Esophagus muscularis mucosa (tissue), 4 donors: ENCODE measurements at places on chromosomes 1 and 21. TPM values are rescaled to one million over a fixed set of nuclear protein-coding genes. Genes with fewer than 3 reads are reported as not detected.
A peak's percentile ranks its signal among the peaks of the same experiment; 100 is the strongest.

The S100A3 gene
- 4.2 TPM for total RNA-seq

The KLF17 gene
- total RNA-seq = 0.42 TPM

- DNase-seq = no peak
Observed at GRCh38 chr21:31938330-31939301, 65.8 kb downstream of the HUNK start.

DNA sequence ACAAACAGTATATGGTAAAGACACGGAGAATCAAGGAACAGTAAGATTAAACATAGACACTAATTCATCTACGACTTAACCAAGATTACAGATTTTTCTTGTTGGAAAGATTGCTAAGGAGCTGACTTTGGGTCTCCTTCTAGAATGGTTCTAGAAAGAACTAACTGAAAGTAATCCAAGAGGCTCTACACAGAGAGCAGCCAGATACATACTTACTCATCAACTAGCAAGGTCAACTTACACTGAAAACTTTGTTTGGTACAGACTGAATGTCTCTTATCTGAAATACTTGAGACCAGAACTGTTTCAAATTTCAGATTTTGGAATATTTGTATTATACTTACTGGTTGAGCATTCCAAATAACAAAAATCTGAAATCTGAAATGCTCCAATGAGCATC lies 5.8 kb downstream of the C21orf91 start:
- DNase-seq = no peak

GRCh38 chr1:64084451-64084850 lies 119.0 kb upstream of the UBE2U start:
- no peak for DNase-seq

DNA sequence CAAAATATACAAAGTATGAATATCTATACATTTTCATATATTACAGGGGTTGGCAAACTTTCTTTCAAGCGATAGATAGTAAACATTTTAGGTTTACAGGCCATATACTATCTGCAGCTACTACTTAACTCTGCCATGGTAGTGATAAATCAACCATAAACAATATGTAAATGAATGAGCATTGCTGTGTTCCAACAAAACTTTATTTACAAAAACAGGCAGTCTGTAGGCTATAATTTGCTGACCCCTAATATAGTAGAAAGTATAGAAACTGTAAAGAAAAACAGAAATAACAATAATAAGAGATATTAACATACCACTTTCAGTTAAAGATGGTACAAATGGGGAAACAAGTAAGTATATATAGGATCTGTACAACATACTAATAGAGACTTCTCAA lies 58.1 kb downstream of the COLGALT2 start:
- no peak for DNase-seq

GRCh38 chr21:38954588-38955004 lies 148.9 kb downstream of the ETS2 start:
- no peak for DNase-seq

- peak; percentile 57 for DNase-seq
Observed at GRCh38 chr1:177278626-177279390, 108.0 kb downstream of the BRINP2 start.

The OR2T34 gene
- total RNA-seq = not detected

The AADACL3 gene
- total RNA-seq = not detected

GRCh38 chr1:59751801-59752200 lies 62.9 kb upstream of the HOOK1 start:
- DNase-seq = peak; percentile 21

The RGSL1 gene
- not detected for total RNA-seq

GRCh38 chr1:118404024-118404423 lies 219.0 kb upstream of the SPAG17 start:
- DNase-seq = no peak

The TMEM52 gene
- not detected for total RNA-seq

The TPRG1L gene
- 55.3 TPM for total RNA-seq

The MTARC1 gene
- 5.6 TPM for total RNA-seq

GRCh38 chr1:1232208-1232795 lies at the start of gene B3GALT6:
Gene B3GALT6 (plus strand): TSS chr1:1232237. CDS start chr1:1232279, 42 bp downstream.
- DNase-seq = no peak

DNA sequence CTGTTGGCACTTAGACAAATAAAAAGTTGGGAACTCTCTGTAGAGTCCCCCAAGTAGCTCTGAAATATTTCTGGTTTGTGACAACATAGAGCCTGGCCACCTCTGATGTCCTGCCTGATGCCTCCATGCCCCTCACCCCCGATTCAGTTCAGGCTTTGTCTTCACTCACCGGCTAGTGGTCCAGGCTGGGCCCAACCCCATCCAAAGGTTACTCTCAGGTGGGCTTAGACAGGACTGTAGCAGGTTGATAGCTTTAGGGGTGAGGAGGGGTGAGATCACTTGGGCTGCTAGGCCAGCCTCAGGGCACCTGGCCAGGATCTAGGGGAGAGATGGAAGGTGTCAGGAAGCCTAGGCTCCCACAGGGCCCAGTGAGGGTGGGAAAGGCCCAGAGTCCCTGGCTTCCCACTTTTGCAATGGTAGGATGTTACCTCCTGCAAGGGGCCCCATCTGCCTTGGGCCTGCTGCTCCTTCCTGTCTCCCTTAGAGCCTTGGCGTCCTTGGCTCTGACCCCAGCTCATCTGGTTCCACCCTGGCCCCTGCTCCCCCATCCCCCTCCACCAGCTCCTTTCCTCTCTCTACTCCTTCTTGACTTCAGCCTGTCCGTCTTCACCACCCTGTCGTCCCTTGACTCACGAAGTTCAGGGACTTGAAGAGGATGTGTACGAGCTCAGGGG lies 6.7 kb downstream of the EPS8L3 start:
- no peak for DNase-seq

GRCh38 chr21:41451753-41452676 lies 26.0 kb downstream of the MX1 start:
- DNase-seq = no peak

The S100A6 gene
- total RNA-seq = 754 TPM

DNA sequence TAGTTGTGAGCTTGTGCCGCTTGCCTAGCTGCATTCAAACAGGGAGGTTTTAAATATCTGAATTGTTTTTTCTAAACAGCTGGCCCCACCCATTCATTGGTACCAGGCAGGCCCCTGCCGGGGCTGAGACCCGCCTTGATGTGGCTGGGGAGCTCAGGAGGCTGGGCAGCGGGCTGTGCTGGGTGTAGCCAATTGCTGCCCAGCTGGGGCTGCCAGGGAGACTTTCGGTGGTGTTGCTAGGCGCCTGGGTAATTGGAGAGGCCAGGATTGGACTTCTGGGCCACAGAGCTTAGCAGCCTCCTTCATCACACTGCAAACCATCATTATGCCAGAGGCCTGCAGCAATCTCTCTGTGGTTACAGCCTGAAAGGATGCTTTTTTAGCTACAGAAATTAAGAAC lies 12.2 kb downstream of the RHBDL2 start:
- no peak for DNase-seq

The RPTN gene
- total RNA-seq = not detected

DNA sequence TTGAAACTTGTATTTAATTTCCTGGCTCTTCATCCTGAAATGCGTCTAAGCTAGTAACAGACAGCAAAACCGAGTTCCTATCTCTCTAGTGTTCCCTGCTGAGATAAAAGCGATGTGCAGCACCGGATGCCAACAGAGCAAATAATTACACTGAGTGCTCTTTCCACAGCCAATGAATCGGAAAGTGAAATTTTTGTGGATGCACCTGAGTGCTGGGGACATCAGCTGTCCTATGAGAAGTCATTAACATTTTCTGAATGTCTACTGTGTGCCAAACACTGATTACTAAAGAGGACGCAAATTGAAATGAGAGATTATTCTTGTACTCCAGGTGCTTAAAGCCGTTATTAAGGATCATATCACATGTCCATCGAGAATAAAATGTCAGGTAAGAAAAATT lies 278.0 kb downstream of the RGS7 start:
- no peak for DNase-seq

The NOC2L gene
- total RNA-seq = 45.7 TPM

The OR6N1 gene
- total RNA-seq = not detected

DNA sequence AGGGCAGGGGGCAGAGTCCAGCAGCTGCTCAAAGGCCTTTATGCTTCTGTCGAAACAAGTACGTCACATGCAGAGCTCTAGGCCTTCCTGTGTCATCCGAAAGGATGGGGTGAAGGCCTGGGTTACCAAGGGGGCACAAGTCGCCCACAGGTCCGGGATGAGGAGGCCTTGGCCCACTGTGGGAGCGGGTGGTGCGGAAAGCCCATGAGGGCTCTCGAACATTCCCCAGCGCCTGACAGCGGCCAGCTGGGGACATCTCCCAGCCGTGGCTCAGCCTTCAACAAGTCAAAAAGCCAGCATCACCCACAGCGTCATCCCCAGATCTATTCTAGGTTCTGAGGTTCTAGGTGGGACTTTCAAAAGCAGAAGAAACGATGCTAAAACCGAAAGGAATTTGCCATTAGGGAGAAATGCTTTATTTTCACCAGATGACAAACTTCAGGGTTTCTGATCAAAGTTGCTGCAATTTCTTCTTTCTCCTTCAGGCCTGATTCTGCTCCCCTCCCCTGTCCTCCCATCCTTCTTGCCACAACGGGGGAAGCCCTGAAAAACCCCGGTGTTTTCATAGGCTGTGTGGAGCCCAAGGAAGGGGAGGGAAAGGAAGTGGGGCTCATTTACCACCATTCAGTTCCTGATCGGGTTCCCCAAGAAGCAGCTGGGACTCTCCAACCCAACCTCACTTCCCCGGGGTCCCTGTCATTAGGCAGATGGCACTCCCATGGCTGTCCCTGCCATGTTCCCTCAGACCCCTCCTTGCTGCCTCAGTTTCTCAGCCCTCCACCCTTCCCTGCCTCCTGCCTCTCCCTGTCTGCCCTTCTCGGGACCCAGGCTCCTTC lies 17.6 kb downstream of the GPR137B start:
- no peak for DNase-seq

GRCh38 chr1:32073299-32074229 lies 825 bp downstream of the TMEM39B start:
- no peak for DNase-seq

The GJC2 gene
- total RNA-seq = 6.0 TPM

The LRRC71 gene
- not detected for total RNA-seq

DNA sequence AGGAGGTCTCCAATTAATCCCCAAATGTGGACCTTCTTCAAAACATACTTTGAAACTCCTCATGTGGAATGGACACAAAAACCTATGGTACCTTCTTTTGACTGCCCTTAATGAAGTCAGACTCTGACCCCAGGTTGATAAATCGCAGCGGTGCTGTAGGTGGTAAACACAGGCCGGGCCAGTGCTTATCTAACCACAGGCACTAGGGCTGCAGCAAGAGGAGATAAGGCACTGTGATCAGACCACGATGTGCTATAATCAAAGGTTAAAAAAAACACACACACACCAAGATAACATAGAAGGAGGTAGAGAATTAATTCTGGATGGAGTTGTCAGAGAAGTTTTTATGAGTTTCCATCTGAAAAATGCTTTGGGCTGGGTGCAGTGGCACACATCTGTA lies 52.3 kb upstream of the SIPA1L2 start:
- no peak for DNase-seq

GRCh38 chr1:191125950-191126349 lies 648.3 kb upstream of the BRINP3 start:
- no peak for DNase-seq

DNA sequence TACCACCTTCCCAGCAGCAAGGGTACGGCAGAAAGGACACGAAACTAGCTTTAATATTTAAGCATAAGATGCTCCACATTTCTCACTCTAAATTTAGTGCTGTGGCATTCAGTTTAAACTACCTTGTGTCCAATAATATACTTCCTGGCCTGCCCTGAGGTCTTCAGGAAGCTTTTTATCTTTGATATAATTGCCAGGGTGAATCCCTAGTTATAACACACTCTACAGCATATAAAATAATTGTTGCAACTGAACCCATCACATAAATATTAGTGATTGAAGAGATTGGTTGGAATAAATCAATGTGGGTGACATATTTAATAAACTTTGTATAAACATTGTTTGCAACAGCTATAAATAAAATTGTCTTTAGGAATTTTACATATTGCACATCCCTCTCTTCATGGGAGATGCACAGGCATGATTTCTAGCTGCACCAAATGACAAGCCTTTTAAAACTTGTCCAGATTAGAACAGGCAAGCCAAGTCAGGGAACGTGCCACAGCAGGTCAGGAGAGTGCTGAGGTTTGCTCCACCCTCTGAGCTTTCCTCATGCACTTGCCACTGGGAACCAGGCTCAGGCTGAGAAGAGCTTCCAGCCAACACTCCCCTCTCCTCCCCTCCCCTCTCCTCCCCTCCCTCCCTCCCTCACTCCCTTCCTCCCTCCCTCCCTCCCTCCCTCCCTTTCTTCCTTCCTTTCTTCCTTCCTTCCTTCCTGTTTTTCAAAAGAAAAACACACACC lies 623.2 kb upstream of the PKN2 start:
- DNase-seq = no peak

GRCh38 chr1:117644696-117645311 lies 39.0 kb downstream of the TENT5C start:
- no peak for DNase-seq

DNA sequence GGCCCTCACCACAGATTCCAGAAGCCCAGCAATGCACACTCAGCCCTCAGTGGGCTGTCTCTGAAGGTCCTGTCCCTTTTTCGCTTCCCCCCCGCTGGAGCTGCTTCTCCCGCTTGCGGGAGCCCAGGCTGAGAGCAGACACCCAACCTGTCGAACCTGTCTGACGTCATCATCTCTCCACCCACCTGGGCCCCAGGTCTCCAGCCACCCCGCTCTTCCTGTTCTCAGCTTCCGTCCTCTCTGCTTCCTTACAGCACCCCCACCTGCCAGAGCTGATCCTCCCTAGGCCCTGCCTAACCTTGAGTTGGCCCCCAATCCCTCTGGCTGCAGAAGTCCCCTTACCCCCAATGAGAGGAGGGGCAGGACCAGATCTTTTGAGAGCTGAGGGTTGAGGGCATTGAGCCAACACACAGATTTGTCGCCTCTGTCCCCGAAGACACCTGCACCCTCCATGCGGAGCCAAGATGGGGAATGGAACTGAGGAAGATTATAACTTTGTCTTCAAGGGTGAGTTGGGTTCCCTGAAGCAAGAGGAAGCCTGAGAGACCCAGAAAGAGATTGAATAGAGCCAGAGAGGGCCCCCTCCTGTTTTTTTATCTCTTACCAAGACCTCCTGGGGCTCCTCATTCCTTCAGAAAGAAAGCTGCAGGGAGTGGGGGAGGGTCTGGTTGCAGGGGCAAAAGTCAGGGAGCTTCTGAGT lies at the start of gene RAB25:
Gene RAB25, plus strand, starts transcription at position 224 of the 700 bp plus-strand sequence. Its CDS starts 241 bp downstream, at position 465.
- no peak for DNase-seq

- no peak for DNase-seq
Observed at GRCh38 chr21:25556091-25556490, 51.2 kb downstream of the MRPL39 start.

The UAP1 gene
- total RNA-seq = 51.5 TPM

The LCE1E gene
- not detected for total RNA-seq

The LCE6A gene
- total RNA-seq = not detected

The FCRL5 gene
- total RNA-seq = not detected

The EPHA2 gene
- total RNA-seq = 15.6 TPM
